ENCODE measurements at places on chromosomes 13 and 19.

- no peak for DNase-seq
These were observed 29.2 kb upstream of the LAMP1 start for GRCh38 chr13:113267642-113268405.

GRCh38 chr13:80363890-80364503 lies 23.1 kb upstream of the SPRY2 start:
- no peak for DNase-seq

GRCh38 chr19:10848230-10848856 lies at the start of gene C19orf38:
C19orf38 (plus strand) TSS chr19:10848415; CDS start chr19:10848509, 94 bp downstream.
- no peak for DNase-seq

- peak; percentile 35 for DNase-seq
These were observed 14.5 kb downstream of the PPFIA3 start for GRCh38 chr19:49133621-49134454.

- no peak for DNase-seq
These were observed 142.3 kb upstream of the TSC22D1 start for GRCh38 chr13:44718467-44718866.

- DNase-seq, result no peak
These were observed 54.9 kb upstream of the RANBP3 start for GRCh38 chr19:6032827-6033226.

DNA sequence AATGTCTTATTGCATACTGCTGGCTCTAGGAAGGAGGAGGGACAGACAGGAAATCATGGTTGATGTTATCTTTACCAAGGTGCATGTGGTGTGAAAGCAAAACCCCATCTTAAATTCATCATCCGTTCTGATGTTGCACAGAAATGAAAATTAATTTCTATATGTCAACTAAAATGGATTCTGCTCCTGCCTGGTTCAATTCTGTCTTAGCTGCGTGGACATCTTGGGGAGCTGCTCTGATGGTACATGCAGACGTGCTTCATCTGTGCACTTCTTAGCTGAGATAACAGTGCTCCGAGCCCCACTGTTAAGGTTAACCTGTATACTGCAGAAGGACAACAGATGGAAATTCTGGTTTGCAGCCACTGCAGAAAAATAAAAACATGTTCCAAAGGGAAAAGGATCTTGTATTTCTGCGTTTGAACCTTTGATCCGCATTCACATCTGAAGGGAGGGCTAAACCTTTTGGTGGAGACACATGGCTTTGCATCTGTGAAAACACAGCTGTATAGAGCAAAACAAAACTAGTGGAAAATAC lies 155.6 kb downstream of the TM9SF2 start:
- peak; percentile 74 for DNase-seq

GRCh38 chr19:2027361-2027760 lies 11.8 kb upstream of the BTBD2 start:
- no peak for DNase-seq

DNA sequence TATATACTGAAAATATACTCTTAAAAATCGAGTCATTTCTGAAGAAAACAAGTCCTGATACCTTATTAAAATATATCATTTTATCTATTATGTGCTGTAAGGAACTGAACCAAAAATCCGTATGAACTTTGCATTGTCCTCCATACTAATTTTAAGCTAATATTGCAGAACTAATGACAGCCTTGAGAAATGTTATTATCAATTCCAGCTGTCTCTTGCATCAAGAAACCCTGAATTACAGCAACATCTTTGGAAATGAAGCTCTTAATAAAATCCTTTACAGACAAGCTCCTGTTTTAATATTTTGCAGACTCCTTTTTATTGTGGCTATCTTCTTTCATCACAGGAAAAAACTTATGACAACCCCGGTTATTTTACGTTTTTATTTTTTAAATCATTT lies 1335.3 kb downstream of the EFNB2 start:
- DNase-seq, result no peak

- DNase-seq, result no peak
These were observed 520 bp downstream of the ZNF600 start for GRCh38 chr19:52786078-52786463.

GRCh38 chr13:101398191-101398590 lies 18.1 kb downstream of the NALCN start:
- no peak for DNase-seq

DNA sequence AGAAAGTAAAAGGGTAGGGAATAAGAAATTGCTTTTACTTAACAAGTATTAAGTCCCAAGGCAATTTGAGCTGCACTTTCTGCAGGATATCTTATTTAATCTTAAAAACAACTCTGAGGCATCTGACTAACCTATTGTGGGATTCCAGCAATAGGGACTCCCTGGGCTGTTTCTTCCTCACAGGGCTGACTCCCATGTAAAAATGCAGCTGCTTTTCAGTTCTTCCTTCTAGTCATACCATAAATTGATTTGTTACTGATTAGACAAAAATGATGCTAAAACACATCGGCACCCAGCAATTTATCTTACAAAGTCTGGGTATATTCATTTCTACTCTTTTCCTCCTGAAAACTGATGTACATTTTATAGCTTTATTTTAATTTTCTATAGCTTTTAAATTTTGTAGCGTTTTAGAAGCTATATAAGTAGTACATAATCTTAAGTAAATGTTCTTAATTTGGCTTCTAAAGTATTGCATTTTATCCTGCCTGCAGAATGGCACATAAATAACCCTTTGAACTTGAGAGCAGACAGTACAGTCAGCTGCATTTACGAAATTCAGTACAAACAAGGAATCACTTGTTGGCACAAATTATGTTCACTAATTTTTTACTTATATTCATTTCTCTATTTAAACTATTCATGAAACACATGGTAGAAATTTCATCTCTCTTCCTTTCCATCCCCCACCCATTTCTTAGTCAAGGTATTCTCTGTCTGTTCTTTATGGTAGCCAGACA lies 102.4 kb upstream of the FRY start:
- DNase-seq, result no peak

GRCh38 chr13:98416408-98416807 lies 160.5 kb downstream of the STK24 start:
- DNase-seq, result no peak

- no peak for DNase-seq
These were observed 6.9 kb downstream of the DCLK1 start for GRCh38 chr13:36124236-36124822.

DNA sequence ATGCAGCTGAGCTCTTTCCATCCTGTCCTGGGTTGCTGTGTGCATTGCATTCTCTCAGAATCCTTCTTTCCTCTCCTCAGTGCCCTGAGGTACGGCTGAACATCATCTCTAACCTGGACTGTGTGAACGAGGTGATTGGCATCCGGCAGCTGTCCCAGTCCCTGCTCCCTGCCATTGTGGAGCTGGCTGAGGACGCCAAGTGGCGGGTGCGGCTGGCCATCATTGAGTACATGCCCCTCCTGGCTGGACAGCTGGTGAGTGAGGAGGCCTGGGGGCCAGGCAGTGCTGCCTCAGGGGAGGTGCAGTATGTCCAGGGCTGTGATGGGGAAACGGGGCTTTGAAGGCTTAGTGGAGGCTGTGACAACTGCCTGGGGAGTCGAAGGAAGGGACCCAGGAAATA lies 29.8 kb downstream of the PPP2R1A start:
- DNase-seq, result no peak

DNA sequence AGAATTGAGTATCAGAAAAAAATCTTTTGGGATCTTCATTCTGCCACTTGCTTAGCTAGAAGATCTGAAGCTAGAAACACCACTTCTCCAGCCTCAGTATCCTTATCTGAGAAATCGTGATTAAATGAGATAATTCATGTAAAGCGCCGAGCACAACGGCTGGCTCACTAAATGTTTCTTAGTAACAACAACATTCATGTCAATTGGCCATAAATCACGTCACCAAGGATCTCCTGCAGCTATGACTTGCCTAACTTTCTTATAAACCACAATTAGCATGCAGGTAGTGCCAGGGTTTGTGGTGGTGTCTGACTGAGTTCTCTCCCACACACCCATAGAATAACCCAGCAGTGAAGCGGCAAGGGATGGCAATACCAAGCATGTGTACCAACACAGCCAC lies 501.3 kb downstream of the EFNB2 start:
- no peak for DNase-seq

- no peak for DNase-seq
These were observed 2.5 kb downstream of the TEX29 start for GRCh38 chr13:111322916-111323331.

All from activated CD4-positive, alpha-beta T cell treated with anti-CD3 and anti-CD28 coated beads, Interleukin-10, Interleukin-2, amounts not matched to agents 100 ng/mL and 50 ng/mL, durations not matched to agents 16 hours and 8 hours (primary cell).